Breast epithelium (tissue), 4 donors: ENCODE measurements at places on chromosomes 13 and 19. TPM values are rescaled to one million over a fixed set of nuclear protein-coding genes. Genes with fewer than 3 reads are reported as not detected.

Gene MEIS3
- total RNA-seq = 13.1 TPM

DNA sequence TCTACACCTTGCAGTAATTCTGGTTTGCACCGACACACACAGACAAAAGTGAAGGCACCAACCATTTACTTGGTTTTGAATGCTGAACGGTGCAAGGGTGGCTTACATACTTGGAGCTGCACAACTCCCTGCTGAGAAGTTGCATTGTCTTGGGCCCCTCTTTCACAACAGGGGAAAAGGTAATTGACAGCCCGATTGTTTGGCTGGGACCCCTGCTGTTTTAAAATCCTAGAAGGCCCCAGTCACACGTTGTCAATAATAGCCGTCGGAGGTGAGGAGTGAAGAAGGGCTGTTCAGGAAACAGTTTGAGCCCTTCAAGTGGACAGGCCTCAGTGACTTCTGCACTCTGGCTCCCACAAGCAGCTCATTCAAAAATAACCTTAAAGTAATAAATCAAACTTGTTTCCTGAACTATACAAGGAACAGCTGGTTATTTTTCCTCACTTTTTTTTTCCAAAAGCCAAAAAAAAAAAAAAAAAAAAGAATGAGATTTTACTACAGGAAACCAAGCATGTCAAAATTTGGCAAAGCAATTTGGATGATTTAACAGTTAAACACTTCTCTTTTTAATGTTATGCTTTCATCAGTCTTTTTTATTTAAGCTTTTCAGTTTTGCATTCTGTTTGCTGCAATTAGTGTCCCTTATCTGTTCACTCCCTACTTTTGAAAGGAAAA lies 19.0 kb upstream of the SPRY2 start:
- no peak for DNase-seq
- no peaks in the 10 kb centered on the region for H3K36me3 ChIP-seq
- no peaks in the 10 kb centered on the region for H3K4me1 ChIP-seq
- H3K4me3 ChIP-seq = no peak overlapping the region
- H3K27ac ChIP-seq = no peak overlapping the region

Gene NBEA
- total RNA-seq = 7.5 TPM

Gene USHBP1
- 7.0 TPM for total RNA-seq

DNA sequence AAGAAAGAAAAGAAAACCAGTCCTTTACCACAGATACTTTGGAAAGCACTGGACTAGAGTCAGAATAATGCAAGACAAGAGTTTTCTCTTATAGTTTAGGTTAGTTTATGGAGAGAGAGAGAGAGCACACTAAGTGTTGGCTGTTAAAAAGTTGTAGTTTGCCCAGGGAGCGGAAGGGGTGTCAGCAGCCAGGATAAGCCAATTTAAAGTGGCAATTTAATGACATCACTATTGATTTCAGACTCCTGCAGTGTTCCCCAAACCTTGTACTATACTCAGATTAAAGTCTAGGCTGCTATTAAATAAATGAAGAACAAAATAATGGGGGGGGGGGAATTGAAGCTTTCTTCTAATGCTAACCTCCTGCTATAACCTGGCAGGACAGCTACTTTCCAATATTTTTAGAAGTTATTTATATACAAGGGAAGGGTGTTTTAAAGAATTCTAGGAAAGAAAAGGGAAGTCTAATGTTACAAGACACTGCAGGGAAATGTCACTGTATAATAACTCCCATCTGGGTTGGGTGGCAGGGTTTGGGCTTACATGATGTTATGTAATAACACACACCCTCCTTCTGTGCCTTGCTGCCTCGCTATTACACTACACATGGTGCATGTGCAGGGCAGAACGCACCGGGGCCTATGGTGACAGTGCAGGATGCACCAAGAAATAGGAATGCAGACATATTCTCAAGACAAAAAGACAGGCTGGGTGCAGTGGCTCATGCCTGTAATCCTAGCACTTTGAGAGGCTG lies 19.9 kb downstream of the TPT1 start:
- DNase-seq = no peak
- H3K4me1 ChIP-seq = no peaks in the 10 kb centered on the region
- H3K27ac ChIP-seq = no peak overlapping the region
- H3K4me3 ChIP-seq = no peak overlapping the region
- H3K36me3 ChIP-seq = no peaks in the 10 kb centered on the region
